Activated naive CD4-positive, alpha-beta T cell (primary cell): ENCODE measurements at places on chromosomes 12 and 14.

DNA sequence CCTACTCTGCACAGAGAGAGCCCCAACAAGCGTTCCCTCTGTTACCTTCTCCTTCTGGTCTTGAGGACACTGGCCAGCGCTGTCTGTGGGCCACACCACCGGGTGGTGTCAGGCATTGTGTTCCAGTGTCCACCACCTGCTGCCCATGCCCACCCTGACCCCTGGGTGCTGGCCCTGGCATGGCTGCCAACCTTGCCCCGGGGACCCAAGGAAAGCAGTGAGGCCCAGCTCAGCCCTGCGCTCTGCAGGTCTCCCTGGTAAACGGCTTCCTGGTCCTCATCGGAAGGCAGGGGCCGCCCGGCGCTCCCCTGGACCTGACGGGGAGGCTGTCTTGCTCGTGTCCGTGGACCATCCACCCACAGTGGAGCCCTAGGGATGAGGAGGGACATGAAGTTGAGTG lies 21.8 kb upstream of the MEG3 start:
- no peak for DNase-seq

- DNase-seq: no peak
Observed at GRCh38 chr14:60561845-60562746, 53.1 kb downstream of the SIX6 start.

GRCh38 chr12:54749191-54749818 lies 101.1 kb upstream of the DCD start:
- no peak for DNase-seq

- no peak for DNase-seq
Observed at GRCh38 chr14:53491256-53491883, 338.2 kb upstream of the DDHD1 start.

GRCh38 chr14:56211084-56211483 lies 92.9 kb downstream of the PELI2 start:
- DNase-seq: no peak

DNA sequence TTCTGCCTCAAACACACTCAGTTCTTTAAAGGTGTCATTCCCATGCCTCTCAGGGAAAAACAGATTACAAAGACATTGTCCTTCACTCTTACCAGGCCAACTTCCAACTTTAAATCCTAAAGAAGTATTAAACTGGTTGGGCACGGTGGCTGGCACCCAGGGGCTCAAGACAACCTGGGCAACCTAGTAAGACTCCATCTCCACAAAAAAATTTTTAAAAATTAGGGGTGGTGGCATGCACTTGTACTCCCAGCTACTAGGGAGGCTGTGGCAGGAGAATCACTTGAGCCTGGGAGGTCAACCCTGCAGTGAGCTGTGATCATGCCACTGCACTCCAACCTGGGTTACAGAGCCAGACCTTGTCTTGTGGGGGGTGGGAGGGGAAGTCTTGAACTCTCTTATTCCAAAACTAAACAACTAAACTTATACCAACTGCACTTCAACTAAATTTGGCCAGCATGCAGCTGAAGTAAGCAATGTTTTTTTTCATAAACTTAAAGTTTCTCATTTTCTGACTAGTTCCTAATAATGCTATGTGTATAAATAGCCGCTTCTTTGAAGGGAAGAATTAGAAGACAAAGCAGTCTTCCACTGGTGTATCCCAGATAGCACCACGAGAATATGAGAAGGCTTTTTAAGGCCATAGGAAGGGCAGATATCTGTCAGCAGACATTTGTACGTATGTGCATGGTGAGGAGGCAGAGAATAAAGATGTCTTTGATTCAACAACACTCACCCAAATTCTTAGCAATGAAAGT lies 2.4 kb downstream of the SLC11A2 start:
- no peak for DNase-seq

DNA sequence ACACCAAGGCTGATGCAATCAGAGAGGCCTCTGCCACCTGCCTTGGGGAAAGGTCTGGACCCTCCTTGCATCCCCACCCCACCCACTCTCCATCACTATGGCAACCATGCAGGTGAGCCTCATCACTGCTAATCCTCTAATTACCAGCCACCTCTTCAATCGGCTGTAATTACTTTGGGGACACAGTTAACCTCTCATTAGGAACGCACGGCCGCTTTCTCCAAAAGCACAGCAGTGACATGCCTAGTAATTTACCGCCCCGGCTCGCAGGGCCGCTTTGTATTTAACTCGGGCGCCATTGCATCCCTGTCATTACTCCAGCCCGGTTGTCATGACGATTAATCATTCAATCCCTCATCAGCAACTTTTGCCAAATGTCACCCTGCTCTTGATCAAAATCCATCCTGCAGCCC lies 36.3 kb upstream of the FAM222A start:
- DNase-seq: no peak
